ENCODE measurements at places on chromosomes 7 and 10.

GRCh38 chr10:62543571-62544355, 169.6 kb downstream of the ZNF365 start:
- DNase-seq = no peak

DNA sequence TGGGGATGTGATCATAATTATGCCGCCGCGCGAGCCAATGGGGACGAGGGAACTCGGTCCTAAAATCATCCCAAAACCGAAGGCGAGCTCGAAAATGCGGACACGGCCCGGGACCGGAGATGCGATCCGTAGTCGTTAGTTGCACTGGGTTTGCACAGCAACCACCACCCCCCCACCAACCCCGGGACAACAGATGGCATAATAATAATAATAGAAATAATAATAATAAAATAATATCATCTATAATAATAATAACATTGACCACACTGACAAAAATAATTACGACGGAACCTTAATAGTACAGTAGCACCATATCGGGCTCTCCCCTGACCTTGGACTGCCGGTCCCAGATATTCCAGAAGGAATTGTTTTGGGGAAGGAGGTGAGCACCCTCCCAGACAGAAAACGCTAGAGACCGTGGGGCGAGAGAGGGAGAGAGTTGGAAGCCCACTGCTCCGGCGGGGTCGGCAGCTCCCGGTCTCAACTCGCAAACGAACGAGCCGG, 1.1 kb upstream of the EMX2 start:
- DNase-seq = peak; percentile 86

- DNase-seq = peak; percentile 93
These were observed 82.7 kb upstream of the C1GALT1 start for GRCh38 chr7:7099584-7100014.

- no peak for DNase-seq
These were observed 88.6 kb downstream of the INPP5A start for GRCh38 chr10:132626019-132626760.

DNA sequence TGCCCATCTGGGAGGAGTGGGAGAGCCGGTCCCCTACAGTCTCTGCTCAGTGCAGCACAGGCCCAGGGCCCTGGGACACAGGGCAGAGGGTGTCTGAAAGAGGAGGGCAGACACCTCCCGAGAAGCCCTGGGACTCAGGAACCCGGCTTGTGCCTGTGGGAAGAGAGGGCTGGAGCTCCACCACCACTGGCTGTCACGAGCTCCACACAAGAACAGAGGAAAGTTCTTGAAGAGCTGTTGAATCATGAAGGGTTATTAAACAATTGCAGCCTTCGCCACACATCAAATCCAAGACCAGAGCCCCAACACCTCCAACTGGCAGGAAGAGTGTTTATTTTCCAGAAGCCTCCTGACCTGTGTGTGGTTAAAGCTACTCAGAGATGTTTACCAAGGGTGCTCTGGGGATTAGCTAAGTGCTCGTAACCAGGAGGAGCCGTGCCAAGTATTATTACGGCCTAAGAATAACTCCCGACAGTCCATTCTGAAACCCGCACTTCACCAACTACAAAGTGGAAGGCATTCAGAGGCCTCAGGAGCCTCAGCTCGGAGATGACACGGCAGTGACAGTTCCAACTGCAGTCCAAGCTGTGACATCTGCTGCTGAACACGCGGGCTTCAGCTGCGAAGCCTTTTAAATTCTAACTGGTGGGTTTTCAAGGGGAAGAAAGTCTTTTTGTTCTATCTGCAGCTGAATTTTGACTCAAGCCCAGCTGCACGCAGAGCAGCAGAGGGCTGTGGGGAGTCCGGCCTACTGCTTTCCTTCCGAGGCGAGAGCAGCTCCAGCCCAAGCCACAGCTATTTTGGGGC, 75.1 kb downstream of the MAD1L1 start:
- peak; percentile 90 for DNase-seq

Measured in Daoy (cell line).